ENCODE measurements at places on chromosomes 5 and 9.

- peak; percentile 14 for DNase-seq
These were observed at the start of gene CCNI2 for GRCh38 chr5:132746954-132747615. Gene CCNI2 (plus strand): TSS chr5:132747426. CDS start chr5:132747496, 70 bp downstream.

- no peak for DNase-seq
These were observed 18.4 kb upstream of the SLC44A1 start for GRCh38 chr9:105226055-105226454.

GRCh38 chr5:133618141-133618540 lies 5.8 kb upstream of the FSTL4 start:
- no peak for DNase-seq

DNA sequence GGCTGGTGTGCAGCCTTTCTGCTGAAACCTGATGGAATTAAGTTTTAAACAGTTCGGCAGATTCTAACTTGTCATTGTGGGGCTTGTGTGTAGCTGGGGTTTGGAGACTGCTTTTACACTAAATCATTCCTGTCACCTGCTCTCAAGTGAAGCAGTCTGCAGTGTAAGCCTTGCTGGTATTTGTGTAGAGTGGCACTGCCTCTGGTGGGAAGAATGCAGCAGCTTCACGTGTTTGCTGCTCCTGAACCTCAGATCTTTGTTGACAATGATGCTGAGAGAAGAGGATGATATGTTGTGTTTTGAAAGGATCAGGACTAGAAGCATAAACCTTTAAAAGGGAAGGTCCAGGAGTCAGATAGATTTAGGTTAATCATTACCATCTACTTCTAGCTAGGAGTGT lies 88.1 kb downstream of the KDM4C start:
- no peak for DNase-seq

- no peak for DNase-seq
These were observed 21.9 kb downstream of the MACROH2A1 start for GRCh38 chr5:135376961-135377624.

All from neural crest cell (in vitro differentiated cells).